ENCODE measurements at places on chromosomes 3 and 15. TPM values are rescaled to one million over a fixed set of nuclear protein-coding genes. Genes with fewer than 3 reads are reported as not detected.

Gene CTXN2
- total RNA-seq, result not detected

Gene IFT57
- 62.8 TPM for total RNA-seq

DNA sequence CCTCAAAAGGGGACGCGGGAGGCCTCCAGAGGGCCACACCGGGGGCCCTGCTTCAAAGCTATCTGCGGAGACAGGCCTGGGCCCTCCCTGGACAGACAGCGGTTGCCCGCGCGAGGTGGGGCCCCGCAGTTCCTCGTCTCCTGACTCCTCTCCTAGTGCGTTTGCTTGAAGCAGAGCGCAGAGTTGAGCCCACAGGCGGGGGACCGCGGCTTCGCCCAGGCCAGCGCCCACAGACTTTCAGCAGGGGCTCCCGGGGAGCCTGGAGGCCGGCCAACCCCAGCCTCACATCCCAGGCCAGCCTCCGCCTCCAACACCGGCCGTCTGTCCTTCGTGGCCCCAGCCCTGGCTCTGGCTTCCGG, 540 bp upstream of the ADAMTS7 start:
- DNase-seq, result no peak

DNA sequence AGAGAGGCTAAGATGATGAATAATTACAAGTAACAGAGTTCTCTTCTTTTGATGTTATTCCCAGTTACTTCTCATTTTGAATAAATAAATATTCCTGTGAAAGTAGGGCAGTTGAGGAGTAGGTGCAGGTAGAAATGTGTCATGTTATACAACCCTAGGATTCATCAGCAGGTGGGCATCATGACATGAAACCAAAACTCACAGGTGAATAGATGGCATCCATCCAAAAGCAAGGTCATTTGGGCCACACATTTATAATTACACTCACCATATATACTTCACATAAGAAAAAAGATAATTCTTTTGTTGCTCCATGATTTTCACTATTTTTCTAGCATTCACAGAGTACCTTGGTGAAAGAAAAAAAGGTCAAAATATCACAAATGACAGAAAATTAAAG, 273.6 kb downstream of the ZBBX start:
- no peak for DNase-seq

- peak; percentile 25 for DNase-seq
Observed at GRCh38 chr3:129961141-129961541, 13.4 kb upstream of the TRH start.

DNA sequence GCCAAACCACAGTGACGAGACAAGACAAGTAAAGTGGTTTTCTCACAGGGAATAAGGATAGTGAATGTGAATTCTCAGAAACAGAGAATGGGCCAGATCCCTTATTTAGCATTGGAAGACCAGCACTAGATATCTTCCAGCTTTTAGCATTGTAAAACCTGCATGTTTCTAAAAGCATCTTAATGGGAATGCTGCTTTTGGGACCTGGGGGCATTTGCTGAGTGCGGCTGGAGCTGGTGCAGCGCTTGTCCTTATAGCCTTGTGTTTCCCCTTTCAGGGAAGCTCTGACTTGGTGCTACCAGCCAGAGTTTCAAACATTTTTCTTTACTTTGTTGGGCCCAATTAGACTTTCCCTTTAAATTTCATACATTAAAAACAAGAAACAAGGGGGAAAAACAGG, 52.9 kb downstream of the CLSTN2 start:
- DNase-seq, result no peak

DNA sequence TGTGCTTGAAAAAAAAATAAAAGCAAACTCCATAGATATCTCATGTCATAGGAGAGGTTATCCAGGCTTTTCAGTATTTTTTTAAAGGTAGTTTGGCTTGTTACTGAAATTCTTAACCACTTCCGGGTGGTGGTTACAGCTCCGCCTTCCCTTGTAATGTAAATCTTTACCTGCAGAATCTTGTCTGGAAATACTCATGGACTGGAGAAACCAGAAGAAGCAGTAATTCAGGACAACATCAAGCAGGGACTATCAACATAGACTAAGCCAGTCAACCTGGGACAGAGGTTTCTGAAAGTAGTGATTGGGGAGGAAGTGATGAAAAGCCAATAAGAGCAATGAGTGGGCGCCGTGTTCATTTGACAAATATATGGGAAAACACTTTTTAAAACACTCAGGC, 78.9 kb upstream of the SKOR1 start:
- DNase-seq, result no peak

DNA sequence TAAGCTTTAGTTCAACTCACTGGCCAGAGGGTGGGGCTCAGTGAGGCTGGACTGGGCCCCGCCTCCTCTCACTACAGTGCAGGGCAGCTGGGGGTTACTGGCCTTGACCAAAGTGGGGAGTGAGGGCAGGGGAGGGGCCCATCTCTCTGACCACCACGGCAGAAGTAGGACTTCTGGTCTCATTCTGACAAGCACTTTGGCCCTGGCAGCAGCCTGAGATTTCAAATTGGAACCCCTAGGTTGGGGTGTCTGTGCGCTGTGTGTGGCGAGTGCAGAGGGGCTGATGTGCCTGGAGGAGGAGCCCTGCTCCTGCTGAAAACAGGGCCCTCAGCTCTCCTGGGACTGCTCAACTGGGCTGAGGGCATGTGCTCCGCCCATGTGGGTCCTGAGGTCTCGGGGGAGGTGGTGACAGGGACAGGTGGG, 60.3 kb upstream of the RPL32 start:
- no peak for DNase-seq

DNA sequence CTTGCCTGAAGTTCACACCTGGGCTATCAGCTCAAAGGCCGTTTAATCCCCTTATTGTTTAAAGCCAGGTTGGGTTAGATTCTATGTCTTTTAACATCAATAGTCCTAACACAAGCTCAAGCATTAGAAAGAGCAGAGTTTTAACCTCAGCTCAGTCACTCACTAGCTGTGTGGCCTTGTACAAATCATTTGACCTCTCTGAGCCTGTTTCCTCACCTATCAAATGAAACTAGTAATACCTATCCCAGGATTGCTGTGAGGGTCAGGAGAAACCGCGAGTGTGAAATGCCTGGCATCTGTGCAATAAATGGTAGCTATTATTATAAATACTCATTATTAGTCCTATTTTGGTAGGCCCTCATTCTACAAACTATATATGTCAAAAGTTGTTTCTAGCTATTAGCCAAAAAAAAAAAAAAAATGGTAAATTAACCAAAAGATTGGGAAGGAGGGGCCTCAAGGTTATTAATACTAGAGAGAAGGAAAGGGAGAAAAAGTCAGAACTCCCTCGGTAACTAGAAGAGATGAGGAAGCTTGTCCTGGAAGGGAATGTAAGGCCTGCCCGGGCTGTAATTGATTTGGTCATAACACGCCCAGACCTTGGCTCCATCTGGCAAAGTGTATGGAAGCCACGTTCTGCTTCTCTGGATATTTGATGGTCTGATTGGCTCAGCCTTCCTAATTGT, 510.5 kb upstream of the PROK2 start:
- no peak for DNase-seq

GRCh38 chr3:51967384-51968169, at the start of gene PCBP4:
PCBP4 (minus strand) TSS chr3:51967454; CDS start chr3:51961240, 6,214 bp downstream.
- peak; percentile 43 for DNase-seq

Measured in fibroblast of villous mesenchyme (primary cell).